Activated naive CD4-positive, alpha-beta T cell treated with anti-CD3 and anti-CD28 coated beads for 36 hours (primary cell): ENCODE measurements at places on chromosomes 1 and 21. TPM values are rescaled to one million over a fixed set of nuclear protein-coding genes. Genes with fewer than 3 reads are reported as not detected.

The CD34 gene
- 0.02 TPM for total RNA-seq

- DNase-seq = no peak
These were observed 215.3 kb upstream of the NFIA start for GRCh38 chr1:60866917-60867531.

DNA sequence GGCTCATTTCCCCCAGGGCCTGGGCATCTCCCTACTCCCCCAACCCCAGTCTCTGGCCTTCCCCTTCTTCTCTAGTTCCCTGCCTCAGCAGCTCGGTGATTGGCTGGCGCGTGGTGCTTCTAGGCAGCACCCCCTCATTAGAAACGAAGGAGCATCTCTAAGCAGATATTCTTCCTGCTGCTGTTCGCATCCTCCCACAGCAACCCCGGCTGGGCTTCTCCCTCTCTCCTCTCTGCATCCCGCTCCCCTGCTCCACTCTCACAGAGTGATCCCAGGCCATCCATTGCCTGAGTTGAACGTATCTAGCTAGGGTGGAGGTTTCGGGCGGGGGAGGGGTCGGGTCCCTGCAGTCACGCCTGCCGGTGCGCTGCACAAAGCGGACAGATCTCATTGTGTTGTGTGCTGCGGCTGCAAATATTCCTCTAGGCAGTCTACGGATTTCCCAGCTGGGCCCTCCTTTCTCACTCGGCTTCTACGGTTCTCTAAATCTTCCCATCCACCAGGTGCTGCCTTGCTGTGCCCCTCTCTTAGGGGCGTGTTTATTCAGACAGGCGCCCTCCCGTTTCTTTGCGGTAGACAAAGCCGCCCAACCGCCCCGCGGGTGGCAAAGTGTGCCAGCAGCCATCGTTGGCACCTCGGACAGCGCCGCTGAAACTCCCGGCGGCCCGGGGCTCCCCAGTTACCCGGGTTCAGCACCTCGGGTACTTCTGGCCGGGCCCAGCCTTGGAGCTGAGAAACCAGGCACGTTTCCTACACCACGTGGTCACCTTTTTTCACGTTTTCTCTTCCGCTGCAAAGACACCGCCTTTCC is 2.2 kb downstream of the CACNA1E start:
- peak; percentile 56 for DNase-seq

DNA sequence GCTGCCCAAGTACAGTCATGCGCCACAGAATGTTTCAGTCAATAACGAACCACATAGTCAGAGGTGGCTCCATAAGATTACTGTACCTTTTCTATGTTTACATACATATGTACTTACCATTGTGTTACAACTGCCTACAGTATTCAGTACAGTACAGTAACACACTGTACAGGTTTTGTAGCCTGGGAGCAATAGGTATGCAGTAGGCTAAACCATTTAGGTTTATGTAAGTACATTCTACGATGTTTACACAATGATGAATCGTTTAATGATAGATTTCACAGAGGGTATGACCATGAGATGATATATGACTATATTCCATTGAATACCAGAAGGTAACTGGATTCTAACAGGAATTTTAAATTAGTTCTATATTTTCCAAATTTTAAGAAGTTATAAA is 10.5 kb downstream of the YY1AP1 start:
- no peak for DNase-seq

DNA sequence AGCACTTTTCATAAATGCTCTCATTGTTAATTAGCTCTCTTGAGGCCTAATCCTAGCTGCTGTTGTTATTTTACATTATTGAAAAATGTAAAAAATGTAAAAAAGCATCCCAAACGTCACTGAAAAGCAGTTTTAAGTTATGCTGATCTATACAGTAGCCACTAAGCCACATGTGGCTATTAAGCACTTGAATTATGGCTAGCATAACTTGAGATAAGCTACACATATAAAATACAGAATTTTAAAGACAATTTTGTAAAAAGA is 18.4 kb upstream of the DNASE2B start:
- no peak for DNase-seq

DNA sequence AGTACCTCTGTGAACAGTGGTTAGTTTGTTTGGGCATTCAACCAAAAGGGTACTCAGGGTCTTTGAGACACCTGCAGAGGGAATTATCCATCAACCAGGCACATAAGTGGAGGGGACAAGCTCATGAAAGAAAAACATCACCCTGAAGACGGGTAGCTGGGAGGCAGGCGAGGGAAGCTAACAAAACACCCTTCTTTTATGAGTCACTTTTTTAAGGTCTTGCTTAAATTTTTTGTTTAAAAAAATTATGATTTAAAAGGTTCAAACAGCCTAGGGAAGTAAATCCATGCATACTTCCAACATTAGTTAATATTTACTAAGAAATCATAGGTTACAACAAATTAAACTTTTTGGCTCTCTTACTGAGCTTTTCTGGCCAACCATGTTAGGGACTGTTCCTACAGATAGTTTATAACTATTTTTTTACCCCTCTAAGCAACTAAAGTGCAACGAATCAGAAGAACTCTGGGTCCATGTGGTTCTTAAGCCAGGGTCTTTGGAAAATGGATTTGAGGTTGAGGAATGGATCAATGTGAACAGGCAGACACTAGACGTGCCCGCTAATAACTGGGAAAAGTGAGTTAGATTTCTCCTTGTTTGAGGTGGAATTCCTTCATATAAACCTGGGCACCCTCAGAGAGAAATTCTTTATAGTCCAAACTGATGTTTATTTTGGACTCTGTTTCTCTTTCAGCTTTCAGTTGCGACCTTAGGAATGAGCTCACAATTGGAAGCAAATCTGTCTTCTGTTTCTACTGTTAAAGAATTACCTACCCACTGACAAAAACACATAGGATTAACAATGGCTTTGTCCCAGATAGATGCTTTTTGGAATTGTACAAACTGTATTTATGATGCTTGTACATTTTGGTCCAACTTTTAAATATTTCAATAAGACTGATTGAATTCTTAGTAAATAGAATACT is 123.0 kb downstream of the LYPLAL1 start:
- DNase-seq = no peak

DNA sequence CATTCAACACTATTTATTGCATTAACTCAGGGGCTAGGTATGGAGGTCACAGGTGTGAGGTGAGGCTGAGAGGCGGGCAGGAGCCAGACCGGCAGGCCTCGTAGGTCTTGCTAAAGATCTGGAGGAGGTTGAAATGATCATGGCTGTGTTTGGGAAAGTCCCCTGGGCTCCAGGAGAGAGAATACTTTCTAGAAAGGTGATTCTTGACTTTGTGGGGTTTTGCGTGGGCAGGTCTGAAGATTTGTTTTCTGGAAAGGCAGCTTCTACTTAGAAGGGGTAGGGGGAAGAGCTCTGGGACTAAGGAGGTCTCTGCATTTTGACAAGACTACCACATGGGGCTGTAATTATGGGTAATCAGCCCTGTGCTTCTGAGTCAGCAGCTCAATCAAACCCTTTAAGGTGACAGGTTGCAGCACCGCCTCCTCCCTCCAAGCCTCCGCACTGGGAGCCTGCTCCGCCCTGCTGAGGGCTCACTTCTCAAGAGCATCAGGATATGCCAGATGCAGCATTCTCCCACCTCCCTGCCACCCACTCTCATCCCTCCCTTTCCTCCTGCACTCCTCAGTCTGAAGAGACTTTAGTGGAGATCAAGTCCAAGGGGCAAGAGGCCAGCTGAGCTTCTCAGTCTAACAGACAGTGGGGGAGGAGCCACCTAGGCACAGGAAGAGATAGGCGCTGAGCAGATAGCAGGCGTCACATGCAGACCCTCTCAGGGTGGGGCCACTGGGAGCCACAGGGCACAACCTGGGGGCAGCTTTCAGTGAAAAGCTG is 30.5 kb downstream of the SLC30A1 start:
- DNase-seq = peak; percentile 57
